ENCODE measurements at places on chromosomes 1 and 21.

DNA sequence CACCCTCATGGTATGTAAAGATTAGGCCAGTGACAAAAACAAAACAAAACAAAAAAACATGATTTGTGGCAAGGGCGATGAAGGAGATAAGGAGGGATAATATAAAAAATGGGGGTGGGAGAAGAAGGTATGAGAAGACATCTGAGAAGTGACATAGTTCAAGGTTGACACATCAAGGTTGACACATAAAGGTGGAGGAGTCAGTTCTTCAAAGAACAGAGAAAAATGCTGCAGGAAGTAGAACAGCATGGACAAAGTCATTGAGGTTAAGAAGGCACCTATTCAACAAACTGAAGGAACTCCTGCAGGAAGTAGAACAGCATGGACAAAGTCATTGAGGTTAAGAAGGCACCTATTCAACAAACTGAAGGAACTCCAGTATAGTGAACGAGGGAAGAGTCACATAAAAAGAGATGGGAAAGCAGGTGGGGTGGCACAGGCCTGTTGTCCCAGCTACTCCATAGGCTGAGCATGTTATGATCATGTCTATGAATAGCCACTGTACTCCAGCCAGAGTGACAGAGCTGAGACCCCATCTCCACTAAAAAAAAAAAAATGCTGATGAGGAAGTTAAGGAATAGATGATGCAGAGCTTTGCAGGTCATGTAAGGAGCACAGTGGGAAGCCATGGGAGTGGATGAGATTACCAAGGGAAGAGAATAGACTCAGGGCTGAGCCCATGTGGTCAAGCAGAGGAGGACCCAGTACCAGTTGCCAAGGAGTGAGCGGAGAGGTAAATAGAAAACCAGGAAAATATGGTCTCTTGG lies 101.5 kb downstream of the ZFYVE9 start:
- no peak for DNase-seq

DNA sequence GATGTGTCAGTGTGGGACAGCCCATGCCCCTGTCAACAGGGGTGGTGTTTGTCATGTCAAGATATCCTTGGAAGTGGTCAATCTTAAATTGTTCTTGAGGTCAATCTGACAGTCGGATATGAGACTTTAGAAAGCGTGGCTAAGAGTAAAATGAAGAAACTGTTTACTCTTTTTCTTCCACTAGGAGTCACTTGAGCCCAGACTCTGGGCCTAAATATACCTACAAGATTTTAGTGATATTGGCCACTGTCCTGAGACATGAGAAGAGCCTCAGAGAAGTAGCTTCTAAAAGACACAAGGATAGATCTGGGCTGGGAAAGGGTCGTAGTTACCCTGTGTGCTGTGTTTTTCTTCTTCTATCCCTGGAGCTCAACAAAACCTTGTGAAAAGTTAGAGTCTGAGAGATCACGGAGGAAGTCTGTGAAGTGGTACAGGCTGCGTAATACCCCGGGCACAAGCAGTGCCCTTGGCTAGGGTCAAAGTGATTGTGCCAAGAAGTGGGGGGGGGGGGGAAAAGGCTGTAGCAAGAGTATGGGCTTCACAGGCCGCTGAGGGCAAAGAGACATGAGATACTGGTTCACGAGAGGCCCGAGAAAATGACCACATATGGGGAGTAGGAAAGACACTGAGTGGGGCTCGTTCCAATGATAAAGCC lies 355.2 kb upstream of the GREM2 start:
- DNase-seq, result no peak

GRCh38 chr21:23792300-23792699 lies 1815.0 kb downstream of the MRPL39 start:
- DNase-seq, result no peak

DNA sequence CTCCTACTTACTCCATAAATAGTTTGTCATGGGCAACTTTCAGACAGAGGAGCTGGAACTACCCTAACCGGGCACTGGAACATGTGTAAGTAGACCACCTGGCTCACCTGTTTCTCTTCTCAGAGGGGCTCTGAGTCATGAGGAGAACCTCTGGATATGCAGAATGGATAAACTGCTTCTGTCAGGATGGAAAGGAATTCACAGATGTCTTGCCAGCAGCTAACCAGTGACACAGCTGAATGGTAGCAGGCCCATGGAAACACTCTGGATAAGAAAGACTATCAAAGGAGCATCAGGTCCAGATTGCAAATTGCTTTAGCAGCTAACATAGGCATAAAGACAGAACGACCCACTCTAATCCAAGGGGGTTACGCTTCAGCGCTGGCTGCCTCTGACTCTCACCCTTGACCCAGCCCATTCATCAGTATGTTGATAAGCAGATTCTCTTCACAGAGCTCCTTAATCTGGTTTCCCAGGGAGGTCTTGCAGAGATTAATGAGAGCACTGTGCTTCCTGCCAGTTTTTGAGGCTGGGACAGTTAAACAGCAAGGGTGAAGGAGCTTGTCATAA lies 54.2 kb downstream of the HIVEP3 start:
- DNase-seq, result no peak

DNA sequence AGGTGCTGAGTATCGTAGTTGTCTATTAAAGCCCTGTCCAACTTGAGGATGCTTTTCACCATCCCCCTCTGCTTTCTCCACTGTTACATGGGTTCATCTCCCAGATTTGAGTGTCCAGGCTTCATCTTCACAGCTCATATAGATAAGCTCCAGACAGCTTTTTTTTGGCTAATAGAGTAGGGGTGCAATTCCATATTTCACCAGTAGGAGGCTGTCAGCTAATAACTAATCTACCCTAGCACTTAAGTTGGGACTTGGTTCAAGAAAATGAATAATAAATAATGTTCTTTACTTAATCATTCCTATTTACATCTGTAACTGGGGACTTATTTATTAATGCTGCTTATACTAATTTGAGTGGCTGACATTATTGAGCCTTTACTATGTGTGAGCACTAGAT lies 124.5 kb downstream of the IGSF21 start:
- no peak for DNase-seq

DNA sequence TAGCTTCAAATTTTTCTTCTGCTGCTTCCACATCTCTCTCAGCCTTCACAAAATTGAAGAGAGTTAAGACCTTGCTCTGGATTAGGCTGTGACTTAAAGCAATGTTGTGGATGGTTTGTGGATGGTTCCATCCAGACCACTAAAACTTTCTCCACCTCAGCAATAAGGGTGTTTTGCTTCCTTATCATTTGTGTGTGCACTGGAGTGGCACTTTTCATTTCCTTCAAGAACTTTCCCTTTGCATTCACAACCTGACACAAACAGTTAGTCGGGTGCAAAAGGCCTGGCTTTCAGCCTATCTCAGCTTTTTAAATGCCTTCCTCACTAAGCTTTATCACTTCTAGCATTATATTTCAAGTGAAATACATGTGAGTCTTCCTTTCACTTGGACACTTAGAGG lies 30.3 kb downstream of the DENND1B start:
- DNase-seq, result no peak

DNA sequence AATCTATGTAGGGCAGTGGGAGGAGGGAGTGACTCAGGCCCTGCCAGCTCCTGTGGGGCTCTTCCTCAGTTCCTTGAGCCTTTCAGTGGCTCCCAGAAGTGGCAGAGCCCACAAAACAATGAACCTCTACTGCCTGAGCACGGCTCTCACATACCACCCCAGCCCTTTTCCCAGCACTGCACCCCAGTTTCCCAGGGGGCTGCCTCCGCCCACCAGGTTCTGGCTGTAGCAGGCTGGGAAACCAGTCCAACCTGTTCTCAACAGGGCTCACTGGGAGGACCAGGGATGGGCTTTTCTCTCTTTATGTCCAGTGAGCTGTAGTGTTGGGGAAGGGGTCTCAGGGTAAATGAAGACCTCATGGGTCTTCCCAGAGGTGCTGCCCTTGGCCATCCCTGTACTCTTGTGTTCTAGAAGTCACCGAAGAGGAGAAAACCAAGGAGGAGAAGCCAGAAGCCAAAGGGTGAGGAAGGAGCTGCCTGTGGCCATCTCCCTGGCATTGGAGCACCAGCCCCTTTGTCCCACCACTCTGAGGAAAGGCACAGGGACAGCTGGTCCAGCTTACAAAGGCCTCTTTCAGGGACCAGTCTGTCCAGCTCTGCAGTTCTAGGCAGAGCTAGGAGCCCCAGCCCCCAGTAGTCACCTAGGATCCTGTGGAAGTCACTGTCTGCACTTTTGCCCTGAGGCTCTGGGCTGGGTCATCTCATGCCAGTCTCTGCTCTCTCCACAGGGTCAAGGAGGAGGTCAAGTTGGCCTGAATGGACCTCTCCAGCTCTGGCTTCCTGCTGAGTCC lies 3.5 kb downstream of the MARCKSL1 start:
- no peak for DNase-seq

DNA sequence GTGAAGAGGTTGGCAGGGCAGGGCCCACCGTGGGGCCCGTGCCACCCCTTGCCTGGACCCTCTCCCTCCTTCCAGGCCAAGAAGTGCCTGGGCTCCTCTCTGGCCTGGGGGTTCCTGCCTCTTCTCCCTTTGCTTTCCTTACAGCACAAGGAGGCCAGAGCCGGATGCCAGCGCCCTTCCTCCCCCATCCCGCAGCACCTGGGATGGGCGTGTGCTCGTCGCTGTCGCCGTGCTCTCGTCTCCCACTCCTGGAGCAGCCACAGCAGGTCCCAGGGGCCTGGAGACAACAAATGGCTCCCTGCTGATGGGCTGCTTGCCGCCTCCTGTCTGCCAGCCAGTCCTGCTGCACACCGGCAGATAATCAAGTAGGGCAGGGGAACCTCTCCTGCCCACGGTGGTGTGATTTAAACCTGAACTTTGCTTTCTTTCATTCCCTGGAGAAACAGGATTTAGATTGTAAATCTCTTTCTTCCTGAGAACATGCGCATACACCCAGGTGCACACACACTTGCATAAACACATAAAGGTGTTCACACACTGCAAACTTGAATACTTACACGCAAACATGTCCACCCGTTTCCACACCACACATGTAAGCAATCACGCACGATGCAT lies 50.8 kb upstream of the POU3F1 start:
- no peak for DNase-seq

DNA sequence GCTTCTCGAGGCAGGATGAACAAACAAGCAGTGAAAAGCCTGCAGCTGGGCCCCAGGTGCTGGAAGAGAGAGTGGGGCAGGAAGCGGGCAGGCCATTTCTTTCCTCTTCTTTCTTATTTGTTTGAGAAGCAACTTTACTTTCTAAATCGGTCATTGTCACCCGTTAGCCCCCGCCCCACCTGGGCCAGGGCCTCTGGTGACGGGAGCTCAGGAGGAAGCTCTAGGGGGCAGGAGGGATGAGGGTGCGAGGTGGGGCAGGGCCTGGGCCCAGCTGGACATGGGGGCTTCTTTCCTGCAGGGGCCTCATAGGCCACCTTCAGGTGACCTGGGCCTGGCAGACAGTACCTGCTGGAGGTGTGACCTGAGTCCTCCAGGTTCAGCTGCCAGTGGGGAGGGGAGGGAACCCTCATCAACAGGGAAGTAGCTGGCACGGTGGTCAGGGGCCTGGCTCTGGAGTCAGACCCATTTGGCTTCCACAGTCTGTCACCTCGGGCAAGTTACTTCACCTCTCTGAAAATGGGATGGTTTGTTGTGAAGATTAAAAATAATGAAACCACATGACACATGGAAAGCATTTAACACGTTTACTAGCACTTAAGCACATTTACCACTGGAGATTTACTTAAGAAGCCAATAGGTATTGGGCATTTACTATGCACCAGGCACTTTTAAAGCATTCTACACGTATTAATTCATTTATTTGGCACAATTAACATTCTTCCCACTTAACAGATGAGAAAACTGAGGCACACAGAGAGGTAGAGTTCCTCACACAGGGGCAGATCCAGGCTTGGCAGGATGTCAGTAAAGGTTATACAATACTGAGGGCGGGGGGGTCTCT lies 54.1 kb upstream of the ID3 start:
- DNase-seq, result no peak

DNA sequence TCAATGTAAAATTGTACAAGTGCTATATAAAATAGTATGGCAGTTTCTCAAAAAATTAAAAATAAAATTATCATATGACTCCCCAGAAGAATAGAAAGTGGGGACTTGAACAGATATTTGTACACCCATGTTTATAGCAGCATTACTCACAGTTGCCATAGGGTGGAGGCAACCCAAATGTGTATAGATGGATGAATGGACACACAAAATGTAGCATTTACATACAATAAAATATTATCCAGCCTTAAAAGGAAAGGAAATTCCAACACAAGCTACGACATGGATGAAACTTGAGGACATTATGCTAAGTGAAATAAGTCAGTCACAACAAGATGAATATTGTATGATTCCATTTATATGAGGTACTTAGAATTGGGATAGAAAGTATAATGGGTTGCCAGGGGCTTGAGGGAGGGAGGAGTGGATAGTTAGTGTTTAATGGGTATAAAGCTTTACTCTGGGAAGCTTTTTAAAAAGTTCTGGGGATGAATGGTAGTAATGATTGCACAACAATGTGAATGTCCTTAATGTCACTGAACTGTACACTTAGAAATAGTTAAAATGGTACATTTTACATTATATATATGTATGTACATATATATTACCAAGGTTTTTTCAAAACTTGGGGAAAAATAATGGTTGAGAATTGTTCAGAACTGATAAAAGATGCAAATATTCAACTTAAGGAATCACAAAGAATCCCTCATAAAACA lies 53.0 kb upstream of the ADORA3 start:
- DNase-seq, result no peak

DNA sequence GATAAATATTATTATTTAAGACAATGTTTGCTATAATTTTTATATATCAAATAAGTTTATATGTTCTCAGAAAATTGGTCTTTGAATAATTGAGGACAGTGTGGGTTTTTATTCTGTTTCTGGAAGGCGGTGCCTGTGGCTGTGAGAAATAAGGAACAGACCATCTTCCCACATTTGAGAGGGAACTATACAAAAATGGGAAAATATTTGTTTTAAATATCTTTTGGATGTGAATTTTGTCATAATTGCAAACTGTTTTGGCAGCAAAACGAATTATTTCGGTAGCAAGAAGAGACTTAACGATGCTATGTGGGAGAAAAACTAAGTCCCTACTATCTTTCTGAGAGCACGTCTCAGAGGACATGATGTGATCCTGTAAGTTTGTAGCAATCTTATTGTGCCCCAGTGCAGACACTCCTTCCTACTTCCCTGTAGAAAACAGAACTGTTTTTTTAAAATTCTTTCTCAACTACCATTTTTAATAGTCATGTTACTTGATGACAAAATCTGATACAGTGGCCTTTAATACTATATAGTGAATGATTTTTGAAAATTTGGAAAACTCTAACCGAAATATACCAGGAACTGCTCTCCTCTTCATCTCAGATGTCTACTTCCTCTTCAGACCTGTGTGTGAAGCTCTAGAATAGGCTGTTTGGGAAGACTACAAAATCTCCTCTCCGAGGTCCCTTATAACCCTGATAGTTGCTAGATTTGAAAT lies 25.4 kb downstream of the PTPRC start:
- no peak for DNase-seq

GRCh38 chr1:51058858-51059257 lies 43.2 kb upstream of the C1orf185 start:
- DNase-seq, result no peak

- no peak for DNase-seq
Observed at GRCh38 chr21:35909456-35910223, 150.7 kb downstream of the SETD4 start.

DNA sequence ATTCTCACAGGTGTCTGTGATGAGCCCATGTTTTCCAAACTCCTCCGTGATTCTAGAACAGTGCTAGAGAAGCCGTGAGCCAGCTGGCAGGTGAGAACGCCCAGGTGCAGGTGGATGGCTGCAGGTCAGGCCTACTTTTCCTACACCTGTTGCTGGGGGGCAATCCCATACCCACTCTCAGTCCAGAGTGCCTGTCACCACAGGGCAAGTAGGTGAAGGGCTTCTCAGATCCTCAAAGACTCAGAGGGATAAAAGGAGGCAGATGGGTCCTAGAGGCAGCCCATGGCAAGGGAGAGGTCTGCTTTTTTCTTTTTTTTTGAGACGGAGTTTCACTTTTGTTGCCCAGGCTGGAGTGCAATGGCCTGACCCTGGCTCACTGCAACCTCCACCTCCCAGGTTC lies 50.7 kb upstream of the H6PD start:
- DNase-seq, result no peak

Data from brain (organoid and tissue), 16 donors.